ENCODE measurements at places on chromosomes 13 and 19. TPM values are rescaled to one million over a fixed set of nuclear protein-coding genes. Genes with fewer than 3 reads are reported as not detected.
A peak's percentile ranks its signal among the peaks of the same experiment; 100 is the strongest.

GRCh38 chr19:42370626-42371175, 19.4 kb downstream of the CNFN start:
- DNase-seq: peak; percentile 18

- no peak for DNase-seq
Observed at GRCh38 chr13:23856008-23856750, 33.0 kb downstream of the MIPEP start.

DNA sequence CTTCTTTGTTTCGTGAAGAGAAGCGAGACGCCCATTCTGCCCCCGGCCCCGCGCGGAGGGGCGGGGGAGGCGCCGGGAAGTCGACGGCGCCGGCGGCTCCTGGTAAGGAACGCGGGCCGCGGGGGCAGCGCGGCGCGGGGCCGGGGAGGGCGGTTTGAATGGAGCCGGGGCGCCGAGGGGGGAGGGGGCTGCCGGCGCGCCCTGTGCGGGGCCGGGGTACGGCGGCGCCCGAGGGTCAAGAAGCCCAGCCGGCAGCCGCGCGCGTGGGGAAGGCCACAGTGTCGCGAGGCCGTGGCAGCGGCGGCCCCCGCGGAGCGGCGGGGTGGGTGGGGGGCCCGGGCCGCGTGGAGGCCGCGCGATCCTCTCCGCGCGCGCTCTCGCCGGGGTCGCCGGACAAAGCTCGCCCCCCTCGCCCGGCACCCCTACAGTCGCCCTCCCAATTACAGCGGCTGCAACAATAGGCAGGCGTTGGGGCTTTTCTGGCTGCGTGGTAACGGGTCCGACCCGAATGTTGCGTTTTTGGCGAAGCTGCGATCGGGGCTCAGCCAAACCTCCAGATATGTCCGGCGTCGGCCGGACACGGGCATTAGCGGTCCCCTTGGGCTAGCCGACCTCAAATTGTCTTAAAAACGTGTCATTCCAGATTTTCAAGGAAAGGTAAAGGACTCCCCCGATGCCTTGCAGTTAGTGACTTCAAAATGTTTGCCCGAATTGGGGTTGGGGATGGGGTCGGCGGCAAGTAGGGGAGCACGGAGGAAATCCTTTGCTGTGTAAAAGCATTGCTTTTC, 437 bp downstream of the SMARCA4 start:
- DNase-seq: peak; percentile 36

DNA sequence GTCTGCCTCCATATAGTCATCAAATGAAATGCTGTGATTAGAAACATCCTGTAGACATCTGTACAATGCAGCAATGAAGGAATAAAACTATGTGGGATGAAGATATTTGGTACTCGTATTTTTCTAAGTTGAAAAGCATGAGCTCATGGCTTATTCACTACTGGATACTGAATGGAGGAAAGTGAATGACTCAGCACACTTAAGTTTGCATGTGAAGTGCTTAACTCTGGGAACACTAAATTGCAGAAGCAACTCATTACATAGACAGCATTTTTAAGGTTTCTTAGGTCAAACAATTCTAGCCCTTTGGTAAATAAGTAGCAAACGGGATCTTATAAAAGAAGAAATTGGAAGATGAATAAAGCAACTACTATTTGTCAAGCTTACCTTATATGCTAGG, 429.0 kb upstream of the MIR17HG start:
- no peak for DNase-seq

- peak; percentile 25 for DNase-seq
Observed at GRCh38 chr13:24166561-24166960, 6.0 kb downstream of the SPATA13 start.

- DNase-seq: no peak
Observed at GRCh38 chr13:59721926-59722910, 441.5 kb downstream of the DIAPH3 start.

DNA sequence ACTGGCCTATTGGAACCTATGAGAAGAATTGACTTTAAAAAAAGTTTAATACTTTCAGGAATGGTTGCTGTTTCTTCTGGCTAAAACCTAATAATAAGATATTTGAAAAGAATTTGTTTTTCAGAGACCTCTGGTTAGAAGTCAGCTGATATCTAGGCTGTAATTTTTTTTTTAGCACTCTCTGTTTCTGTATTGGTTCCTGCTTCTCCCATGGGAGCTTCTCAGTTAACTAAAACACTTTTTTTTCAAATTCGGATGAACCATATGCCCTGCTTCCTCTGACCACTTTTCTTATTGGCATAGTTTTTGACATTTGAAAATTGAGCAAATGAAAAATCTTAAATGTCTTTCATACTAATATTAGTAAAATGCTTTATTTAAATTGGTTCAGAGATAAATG, 163.5 kb upstream of the SLC10A2 start:
- DNase-seq: no peak

- no peak for DNase-seq
Observed at GRCh38 chr13:48648446-48648845, 5.3 kb upstream of the CYSLTR2 start.

Gene PPP1R12C
- total RNA-seq: 69.9 TPM

Gene CEACAM18
- total RNA-seq: not detected
